ENCODE measurements at places on chromosomes 7 and 10.

DNA sequence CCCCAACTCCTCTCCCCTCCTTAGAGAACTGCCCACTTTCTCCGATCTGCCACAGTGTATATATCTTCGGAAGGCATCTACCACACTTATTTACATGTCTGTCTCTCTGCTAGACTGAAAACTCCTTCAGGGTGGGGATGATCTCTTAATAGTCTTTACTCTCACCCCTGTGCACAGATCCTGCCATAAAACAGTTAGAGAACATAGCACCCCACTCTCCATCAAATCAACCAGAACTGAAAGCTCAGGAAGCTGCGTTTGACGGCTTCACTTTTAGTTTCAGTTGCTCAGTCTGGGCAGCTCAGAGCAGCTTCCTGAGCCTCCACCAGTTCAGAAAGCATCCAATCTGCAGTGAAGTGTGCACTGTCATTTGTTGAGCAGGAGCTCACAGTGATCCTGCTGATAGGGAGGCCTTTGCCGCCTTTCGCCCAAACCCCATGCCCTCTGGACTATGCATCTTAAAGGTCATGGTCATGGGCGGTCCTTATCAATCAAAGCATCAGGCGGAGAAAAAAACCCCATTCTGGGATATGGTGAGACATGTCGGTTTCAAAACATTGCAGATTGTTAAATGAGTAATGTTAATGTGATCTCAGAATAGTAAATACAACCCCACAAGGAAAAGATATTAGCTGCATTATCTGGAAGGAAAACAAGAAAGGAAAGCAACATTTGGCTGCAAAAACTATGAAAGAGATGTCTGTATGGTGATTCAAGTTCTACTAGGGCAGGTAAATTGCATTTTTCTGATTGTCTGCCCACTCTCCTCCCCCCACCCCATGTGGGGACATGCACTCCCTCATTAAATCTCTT lies 167.1 kb upstream of the ADO start:
- DNase-seq = peak; percentile 75

GRCh38 chr7:134625550-134625949 lies 21.1 kb upstream of the BPGM start:
- DNase-seq = no peak

DNA sequence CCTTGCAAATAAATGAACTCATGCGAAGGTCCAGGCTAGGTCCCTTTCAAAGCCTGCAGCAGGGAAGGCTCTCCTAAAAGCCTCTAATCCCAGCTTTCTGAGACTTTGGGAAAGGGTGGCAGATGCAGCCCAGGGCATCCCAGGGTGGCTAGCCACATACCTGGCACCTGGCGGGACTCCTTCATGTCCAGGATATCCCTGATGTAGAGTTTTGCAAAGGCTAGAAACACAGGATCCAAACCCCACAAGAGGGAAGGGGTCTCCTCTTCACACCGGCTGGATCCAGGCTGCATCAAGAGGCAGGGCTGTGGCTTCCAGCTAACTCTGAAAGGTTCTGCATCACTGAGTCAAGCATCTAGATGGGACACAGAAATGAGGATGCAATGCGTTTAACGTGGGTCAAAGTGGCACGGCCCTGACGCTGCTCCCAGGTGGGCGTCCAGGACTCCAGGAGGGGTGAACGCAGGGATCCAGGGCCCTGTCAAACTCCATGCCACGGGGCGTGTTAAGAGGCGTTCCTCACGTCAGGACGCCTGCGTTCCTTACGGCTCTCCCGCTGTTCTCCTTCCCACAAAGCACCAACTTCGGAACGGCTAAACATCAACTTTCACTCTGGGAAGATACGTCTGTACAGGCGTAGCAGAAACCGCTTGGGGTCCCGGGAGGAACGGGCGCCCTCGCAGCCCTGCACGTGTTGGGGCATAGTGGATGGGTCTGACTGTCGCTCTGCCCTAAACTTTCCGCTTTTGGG lies 507 bp downstream of the STN1 start:
- no peak for DNase-seq

DNA sequence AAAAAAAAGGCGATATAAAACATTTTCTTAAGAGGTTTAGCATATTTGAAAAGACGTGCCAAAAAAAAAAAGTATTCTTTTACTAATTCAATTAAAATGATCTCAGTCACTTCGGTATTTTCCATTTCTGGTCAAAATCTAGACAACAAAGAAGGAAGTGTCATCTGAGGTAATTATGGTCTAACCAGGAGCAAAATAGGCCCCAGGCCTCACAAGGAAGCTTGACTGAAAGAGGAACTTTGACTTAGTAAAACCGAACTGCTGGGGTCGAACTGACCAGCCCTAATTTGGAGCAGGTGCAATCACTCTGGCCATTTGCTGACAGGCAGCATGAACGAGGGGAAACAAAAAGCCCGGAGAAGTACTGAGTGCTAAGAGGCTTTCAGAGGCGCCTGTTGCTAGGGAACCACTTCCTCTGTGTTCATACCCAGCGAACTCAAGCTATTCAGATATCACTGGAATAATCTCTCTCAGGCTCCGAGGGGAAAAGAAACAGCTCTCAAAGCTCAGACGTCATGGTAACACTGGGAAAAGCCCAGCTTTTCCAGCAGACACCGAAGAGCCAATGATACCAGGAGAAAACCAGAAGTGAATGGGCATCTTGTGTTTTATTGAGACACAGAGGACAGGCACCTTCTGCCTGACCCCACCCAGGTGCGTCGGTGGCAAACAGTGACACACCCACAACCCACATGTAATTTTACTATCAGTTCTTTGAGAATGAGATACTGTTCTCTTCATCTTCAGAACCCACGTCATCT lies 126.5 kb downstream of the FAM107B start:
- peak; percentile 72 for DNase-seq

GRCh38 chr10:79357180-79357579 lies 9.9 kb downstream of the PPIF start:
- no peak for DNase-seq

GRCh38 chr10:87547734-87548311 lies 43.1 kb downstream of the MINPP1 start:
- no peak for DNase-seq

DNA sequence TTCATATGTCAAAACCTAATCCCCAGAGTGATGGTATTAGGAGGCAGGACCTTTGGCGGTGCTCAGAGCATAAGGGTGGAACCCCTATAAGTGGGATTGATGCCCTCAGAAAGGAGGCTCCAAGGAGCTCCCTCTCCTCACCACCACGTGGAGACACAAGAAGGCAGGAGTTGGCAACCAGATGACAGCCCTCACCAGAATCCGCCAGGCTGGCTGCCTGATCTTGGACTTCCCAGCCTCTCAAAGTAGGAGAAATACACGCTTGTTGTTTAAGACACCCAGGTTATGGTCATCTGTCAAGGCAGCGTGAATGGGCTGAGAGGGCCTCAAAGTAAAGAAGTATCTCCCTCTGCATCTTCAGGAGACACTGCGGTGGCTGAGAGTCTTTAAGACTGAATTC lies 187.7 kb downstream of the TNS3 start:
- DNase-seq = no peak

- no peak for DNase-seq
Observed at GRCh38 chr10:119231654-119232053, 24.3 kb downstream of the GRK5 start.

DNA sequence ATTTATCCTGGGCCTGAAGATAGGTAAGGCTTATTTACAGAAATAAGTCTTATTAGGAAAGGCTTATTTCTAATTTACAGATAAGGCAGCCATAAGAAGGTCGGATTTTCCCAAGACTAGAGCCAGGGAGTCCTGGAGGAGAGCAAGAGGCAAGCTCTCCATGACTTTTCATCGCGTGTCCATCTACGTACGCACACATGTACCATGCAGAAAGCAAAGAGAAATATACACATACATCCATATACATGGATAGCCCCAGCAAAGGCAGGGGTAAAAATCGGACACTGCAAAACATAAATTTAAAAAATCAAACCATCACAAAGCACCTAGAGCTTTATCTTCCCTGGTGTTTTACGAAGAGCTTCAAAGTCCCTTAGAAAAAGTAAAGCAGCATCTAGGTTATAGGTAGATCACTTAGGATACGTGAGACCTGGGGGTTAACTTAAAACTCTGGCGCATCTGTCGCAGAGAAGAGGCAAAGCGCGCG lies 25.8 kb upstream of the ZRANB1 start:
- DNase-seq = no peak

GRCh38 chr10:22962817-22963216 lies 35.0 kb downstream of the ARMC3 start:
- DNase-seq = no peak
